ENCODE measurements at places on chromosomes 2 and 18.

- DNase-seq: no peak
Observed at GRCh38 chr2:128602699-128603101, 284.0 kb upstream of the HS6ST1 start.

GRCh38 chr2:234521536-234521935, 24.7 kb upstream of the ARL4C start:
- DNase-seq: no peak

DNA sequence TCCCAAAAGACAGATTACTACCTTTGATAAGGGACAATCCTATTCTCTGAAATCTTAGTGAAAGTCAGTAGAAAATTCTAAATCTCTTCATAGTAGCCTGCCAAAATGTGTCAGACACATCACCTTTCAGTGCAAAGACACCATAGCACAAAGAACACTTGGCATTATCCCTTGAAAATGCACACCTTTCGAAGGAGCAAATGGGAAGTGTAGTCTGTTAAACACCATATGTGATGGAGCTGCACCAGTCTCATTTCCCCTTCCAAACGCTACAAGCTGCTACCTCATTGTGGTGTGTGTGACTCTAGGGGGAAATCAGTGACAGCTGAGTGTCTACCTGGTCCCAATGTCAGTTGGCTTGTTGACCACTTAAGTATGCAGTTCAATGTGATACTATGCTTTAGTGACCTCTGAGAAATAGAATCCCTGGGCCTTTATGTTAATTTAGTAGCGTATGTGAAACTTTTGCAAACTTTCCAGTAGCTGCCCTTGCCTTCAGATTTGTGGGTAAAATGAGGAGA, 551.7 kb downstream of the ARHGAP15 start:
- no peak for DNase-seq

DNA sequence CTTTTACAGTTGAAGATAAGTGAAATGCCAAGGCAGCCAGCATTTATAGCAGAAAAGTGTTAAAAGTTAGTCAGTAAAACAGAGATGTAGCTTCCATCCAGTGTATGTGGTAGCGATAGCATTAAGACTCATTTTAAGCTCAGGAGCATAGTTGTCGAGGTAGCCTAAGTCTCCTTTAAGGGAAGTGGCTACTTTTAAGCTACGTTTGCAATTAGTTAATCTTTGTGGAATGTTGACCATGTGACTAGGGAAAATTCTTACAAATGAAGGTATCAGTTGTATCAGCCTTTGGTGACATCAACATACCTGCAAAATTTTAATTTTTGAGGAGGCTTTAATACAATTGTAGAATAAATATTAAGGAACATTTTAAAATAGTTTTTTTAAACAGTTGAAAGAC, 61.9 kb downstream of the LHCGR start:
- DNase-seq: peak; percentile 19

GRCh38 chr2:47903781-47904490, 2.4 kb downstream of the FBXO11 start:
- DNase-seq: no peak

DNA sequence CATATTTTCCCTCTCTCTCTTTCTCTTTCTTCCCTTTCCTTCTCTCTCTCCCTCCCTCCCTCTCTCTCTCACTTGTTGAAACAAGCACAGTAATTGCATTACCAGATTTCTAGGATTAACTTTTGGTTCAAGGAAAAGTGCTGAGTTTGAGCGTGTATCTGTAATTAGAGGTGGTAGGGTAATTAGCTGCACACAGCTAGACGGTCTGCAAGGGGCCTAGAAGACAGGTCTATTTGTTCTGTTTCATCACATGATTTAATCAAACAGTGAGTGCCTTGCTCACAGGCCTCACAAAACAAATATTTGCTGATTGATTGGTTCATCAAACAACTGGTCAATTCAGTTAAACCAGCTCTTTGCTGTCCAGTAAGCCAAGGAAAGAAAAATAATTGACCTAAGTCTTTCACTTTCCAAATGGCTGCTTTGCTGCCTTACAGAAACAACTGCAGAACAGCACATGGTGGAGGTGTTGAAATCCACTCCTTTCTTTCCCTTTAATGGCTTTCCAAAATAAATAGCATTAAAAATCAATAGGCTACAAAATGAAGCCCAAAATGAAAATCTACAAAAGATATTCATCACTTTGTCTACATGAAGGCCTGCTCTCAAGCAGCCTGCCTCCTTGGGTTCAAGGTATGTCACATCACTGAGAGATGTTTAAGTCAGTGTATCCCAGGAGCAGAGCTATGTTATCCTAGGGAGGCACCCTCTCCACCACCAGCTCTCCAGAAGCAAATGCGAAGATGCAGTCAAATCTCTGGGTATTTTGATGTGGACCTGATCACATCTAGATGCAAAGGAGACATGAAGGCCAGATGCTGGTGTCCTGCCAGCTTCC, 264.4 kb upstream of the SIX2 start:
- no peak for DNase-seq

DNA sequence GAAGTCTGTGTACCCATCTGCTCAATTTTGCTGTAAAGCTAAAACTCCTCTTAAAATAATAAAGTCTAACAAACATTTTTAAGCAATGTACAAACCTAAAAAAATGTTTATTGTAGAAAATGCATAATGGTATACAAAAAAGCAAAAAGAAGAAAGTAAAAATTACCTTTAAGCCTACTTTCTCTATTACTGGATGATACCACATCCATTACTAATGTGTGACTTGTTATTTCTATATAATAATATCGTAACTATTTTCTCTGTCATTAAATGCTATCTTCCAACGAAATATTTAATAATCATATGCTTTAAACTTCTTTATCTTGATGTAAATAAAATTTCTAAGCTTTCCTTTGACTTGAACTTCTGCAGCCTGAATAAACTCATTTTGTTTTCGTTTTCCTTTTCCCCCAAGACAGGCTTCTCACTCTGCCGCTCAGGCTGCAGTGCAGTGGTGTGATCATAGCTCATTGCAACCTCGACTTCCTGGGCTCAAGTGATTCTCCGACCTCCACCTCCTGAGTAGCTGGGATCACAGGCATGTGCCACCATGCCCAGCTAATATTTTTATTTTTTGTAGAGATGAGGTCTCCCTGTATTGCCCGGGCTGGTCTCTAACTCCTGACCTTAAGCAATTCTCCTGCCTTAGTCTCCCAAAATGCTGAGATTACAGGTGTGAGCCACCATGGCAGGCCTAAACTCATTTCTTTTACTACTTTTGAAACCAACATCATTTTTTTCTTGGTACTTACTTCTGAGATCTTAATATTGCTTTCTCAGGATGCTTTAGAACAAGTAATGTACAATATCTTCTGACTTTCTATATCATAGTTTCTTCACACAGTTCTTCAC, 18.1 kb upstream of the DNAH7 start:
- DNase-seq: no peak

DNA sequence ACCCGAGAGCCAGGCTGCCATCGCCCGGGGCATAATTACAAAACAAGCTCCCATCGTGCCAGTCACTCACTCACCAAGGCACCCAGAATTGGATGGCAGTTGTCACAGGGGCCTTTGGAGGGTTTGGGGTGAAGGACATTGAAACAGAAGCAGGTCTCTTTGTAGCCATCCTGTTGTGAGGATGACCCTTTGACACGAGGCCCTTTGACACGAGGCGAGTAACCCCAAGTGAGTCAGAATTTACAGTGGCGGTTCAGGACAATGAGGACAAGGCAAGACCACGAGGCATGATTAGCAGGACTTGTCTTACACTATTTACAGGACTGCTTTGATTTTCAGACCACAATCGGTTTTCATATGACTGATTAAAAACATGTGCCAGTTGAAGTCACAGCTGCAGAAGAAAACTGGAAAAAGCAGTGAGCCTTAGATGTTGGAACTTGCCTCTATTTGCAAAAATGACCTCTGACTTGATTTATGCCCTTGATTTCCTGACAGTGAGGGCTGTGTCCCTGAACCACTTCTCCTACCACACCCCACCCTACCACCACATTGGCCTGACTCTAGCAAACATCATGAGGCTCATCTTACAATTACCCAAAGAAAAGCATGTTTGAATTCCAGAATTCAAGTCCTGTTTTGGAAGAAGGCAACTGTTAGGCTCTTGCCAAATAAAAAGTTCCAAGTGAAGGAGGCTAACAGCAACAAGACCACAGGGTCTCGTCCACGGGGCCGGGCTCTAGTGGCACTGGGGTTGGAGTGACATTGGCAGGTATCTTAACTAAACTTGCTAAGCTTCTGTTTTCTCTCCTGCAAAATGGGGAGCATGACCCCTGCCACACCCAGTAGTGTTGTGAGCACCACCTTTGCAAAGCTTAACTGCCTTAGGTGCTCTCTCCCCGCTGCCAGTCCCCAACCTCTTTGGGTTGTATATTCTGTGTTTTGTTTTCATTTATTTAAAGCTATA, 64.4 kb upstream of the FOSL2 start:
- DNase-seq: peak; percentile 83

GRCh38 chr2:46885376-46885775, 30.2 kb downstream of the MCFD2 start:
- DNase-seq: peak; percentile 68

Data from fibroblast of skin of right quadriceps (primary cell).